Liver (tissue), 10 donors: ENCODE measurements at places on chromosomes 13 and 19. TPM values are rescaled to one million over a fixed set of nuclear protein-coding genes. Genes with fewer than 3 reads are reported as not detected.

DNA sequence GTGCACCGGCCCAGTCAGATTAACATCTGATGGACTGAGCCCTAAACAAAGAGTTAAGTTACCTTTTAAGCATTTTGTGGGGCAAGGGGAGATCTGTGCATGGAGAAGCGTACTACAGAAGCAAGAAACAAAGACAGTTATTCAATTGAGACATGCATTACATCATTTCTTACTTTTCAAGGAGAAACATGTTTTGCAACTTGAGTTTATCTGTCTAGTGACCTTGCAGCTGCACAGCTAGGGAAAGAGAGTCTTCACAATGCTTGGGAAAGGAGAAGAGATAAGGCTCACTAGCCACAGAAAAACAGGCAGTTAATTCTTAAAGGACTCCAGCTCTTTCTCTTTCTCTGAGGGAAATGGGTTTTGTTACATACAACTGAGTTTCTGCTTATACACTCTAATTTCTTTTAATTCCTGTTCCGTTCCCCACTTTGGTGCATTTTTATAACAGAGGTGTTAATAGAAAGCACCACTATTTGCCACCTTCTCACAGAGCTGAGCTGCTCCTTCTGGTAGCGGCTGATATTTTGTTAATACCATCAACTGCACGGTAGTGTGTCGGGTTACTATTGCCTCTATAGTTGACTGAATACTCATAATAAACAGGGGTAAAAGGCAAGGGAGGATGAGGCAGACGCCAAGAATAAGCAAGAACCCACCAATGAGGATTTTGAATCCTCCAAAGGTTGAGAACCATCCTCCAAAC, 55.9 kb downstream of the ZNF431 start:
- H3K36me3 ChIP-seq: no peaks in the 10 kb centered on the region
- H3K4me3 ChIP-seq: no peak overlapping the region
- no peaks in the 10 kb centered on the region for H3K4me1 ChIP-seq
- DNase-seq: no peak
- H3K27ac ChIP-seq: no peak overlapping the region
- no peaks in the 10 kb centered on the region for H3K27me3 ChIP-seq

- H3K4me3 ChIP-seq: no peak overlapping the region
- no peaks in the 10 kb centered on the region for H3K4me1 ChIP-seq
- H3K27me3 ChIP-seq: no peaks in the 10 kb centered on the region
Observed at GRCh38 chr13:84931264-84931663, 868.0 kb downstream of the SLITRK6 start.

GRCh38 chr19:8458380-8458779, 13.6 kb downstream of the HNRNPM start:
- H3K4me1 ChIP-seq: peaks cover 21% of the 10 kb centered on the region
- no peaks in the 10 kb centered on the region for H3K27me3 ChIP-seq
- DNase-seq: no peak
- no peak overlapping the region for H3K4me3 ChIP-seq
- H3K27ac ChIP-seq: no peak overlapping the region

DNA sequence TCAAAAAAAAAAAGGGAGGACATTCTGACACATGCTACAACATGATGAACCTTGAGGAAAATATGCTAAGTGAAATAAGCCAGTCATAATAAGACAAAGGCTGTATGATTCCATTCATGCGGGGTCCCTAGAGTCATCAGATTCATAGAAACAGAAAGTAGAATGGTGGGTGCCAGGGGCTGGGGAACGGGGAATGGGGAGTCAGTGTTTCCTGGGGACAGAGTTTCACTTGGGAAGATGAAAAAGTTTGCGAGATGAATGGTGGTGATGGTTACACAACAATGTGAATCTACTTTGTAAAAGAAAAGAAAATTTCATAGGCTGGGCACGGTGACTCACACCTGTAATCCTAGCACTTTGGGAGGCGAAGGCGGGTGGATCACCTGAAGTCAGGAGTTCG, 6.1 kb upstream of the CLEC4G start:
- no peak overlapping the region for H3K4me3 ChIP-seq
- H3K27ac ChIP-seq: no peak overlapping the region
- no peak for DNase-seq
- H3K36me3 ChIP-seq: no peaks in the 10 kb centered on the region
- H3K27me3 ChIP-seq: no peaks in the 10 kb centered on the region
- H3K4me1 ChIP-seq: no peaks in the 10 kb centered on the region

DNA sequence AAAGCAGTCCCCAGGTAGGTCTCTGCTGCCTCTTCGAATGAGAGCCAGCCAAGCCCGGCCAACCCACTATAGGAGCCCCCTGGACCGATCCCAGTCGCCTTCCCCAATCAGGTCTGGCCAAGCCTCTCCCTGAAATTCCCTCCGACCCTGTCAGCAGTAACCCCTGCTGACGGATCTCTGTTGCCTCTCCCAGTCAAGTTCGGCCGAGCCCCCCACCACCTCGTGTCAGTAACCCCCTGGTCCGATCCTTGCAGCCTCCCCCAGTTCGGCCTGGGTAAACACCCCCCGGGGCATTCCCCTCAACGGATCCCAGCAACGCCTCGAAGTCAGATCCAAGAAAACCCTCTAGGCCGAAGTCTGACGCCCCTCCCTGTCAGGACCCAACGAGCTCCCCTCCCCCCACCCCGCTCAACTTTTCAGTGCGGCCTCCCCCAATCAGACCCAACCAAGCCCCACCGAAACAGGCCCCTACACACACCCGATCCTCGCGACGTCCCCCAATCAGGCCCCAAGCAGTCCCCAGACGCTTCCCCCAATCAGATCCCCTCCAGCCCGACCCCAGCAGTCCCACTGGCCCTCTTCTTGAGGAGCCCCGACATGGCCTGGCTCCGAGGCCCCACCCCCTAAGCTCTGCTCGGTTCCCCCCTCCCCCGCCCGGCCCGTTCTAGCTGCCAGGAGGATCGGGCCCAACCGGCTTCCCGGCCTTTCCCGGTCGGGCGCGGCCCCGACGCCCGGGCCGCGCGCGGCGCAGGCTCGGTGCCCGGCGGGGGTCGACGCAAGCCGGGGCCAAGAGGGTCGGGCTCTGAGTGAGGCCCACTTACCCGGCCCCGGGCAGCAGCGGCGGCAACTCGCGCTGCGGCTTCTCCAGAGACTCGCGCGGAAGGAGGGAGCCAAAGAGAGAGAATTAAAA, 1.8 kb downstream of the TNPO2 start:
- peak overlapping the region; percentile 79 for H3K27ac ChIP-seq
- peaks cover 29% of the 10 kb centered on the region for H3K4me1 ChIP-seq
- DNase-seq: peak; percentile 71
- H3K36me3 ChIP-seq: no peaks in the 10 kb centered on the region

GRCh38 chr13:98992355-98992754, 14.5 kb upstream of the DOCK9 start:
- H3K4me3 ChIP-seq: no peak overlapping the region
- H3K27ac ChIP-seq: no peak overlapping the region
- no peaks in the 10 kb centered on the region for H3K27me3 ChIP-seq
- no peaks in the 10 kb centered on the region for H3K36me3 ChIP-seq

GRCh38 chr19:53876651-53877224, 5.3 kb upstream of the PRKCG start:
- DNase-seq: no peak
- H3K27me3 ChIP-seq: no peaks in the 10 kb centered on the region
- H3K4me1 ChIP-seq: no peaks in the 10 kb centered on the region
- no peak overlapping the region for H3K4me3 ChIP-seq

DNA sequence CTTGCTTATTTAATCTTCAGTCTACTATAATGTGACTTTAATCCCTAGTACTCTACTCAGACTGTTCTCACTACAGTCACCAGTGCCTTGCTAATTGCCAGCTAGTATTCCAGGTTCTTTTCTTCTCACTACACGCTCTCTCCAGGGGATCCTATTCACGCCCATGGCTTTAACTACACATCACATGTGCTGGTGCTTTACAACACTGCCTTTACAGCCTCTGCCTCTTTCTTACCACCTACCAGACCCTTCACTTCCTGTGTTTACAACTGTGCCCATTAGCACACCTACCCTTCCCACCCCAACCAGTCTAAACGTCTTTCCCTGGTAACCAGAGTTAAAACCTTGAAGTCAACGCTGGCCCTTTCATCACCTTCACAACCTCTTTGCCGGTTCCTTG, 249.5 kb downstream of the DNAJC15 start:
- no peak overlapping the region for H3K4me3 ChIP-seq
- no peak for DNase-seq
- no peaks in the 10 kb centered on the region for H3K27me3 ChIP-seq
- no peak overlapping the region for H3K27ac ChIP-seq
- H3K36me3 ChIP-seq: peaks cover 1% of the 10 kb centered on the region

- H3K27ac ChIP-seq: no peak overlapping the region
- no peak overlapping the region for H3K4me3 ChIP-seq
- H3K4me1 ChIP-seq: no peaks in the 10 kb centered on the region
- DNase-seq: no peak
- no peaks in the 10 kb centered on the region for H3K27me3 ChIP-seq
Observed at GRCh38 chr13:113232208-113233003, 23.0 kb downstream of the CUL4A start.

DNA sequence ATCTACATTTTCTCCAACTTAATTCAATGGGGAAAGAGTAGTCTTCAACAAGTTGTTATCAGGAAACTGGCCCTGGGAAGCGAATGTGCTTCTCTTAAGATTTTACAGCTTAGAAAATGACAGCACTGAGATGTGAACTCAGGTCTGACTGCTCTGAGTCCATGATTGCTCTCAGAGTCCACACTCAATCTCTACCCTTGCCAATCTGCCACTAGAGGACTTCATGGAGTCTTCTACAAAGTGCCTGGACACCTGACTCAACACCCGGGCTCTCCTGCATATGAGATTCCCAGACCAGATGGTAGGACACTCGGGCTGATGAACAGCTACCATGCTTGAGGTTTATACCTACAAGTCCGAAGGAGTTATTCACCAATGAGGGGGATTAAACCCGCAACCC, 74.8 kb downstream of the ABCC4 start:
- H3K36me3 ChIP-seq: no peaks in the 10 kb centered on the region
- H3K4me1 ChIP-seq: no peaks in the 10 kb centered on the region
- H3K27me3 ChIP-seq: no peaks in the 10 kb centered on the region
- no peak overlapping the region for H3K27ac ChIP-seq
- H3K4me3 ChIP-seq: no peak overlapping the region

DNA sequence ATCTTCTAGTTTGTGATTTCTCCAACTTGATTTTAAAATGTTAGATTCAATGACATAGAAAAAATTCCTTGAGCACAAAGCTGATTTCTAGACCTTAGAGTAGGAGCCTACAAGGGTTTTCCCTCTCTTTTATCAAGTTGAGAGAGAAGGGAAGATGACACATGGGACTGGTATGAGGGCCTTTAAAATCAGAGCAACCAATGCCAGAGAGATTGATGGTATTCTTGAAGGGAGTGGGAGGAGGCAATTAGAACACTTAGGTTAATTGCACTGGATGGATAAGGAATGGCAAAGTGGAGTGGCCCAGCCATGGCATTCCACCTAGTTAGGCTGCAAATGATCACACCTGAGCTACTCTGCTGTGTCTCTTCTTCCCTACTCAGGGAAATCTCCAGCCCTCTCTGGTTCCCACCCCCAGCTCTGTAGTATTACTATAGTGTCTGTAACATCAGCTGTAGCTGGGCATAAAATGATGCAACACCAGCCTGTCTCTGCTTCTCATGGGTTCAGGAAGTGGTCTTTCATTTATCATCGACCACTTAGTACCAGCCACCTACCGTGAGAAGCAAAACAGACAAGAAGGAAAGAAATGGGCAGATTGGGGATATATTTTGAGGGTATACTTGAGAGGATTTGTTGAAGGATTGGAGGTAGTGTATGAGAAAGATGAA, 333.6 kb downstream of the DLEU7 start:
- no peak for DNase-seq
- H3K4me1 ChIP-seq: peaks cover 15% of the 10 kb centered on the region
- H3K27me3 ChIP-seq: no peaks in the 10 kb centered on the region
- no peaks in the 10 kb centered on the region for H3K36me3 ChIP-seq
- no peak overlapping the region for H3K4me3 ChIP-seq

DNA sequence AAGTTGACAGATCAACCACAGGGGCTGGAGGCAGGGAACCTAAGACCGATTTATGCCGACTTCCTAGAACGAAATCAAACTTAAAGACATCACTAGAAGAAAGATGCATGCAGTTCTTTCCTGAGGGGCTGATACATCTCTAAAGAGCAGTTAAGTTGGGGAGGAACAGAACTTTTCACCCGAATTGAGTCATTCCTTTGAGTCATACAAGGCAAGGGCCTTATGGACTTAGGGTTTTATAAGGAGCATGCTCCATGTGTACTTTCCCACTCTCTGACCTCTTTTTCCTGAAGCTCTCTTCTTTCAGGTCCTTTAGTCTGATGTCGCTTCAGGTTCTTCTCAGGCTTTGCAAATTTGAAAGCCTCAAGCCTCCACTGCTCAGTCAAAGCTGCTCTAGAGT, 7.9 kb upstream of the FBXL3 start:
- no peaks in the 10 kb centered on the region for H3K4me1 ChIP-seq
- no peaks in the 10 kb centered on the region for H3K27me3 ChIP-seq
- no peak for DNase-seq
- no peaks in the 10 kb centered on the region for H3K36me3 ChIP-seq

DNA sequence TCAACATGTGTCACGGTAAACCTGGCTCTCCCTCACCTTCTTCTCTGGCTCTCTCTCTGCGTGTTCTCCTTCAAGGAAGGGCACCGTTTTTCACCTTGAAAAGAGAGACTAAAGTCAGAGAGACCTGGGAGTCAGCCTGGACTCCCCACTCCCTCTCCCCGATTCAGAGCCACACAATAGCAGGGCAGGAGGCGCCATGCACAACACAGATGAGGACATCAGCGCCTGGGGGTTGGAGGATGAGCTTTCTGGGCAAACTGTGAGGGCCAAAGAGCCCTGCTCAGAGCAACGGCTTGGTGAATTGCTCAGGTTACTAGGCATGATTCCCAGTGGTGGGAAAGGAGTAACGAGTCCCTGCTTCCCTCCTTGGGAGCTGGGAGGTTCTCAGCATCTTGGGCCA, 32.3 kb downstream of the HSPH1 start:
- no peak overlapping the region for H3K4me3 ChIP-seq
- H3K27me3 ChIP-seq: no peaks in the 10 kb centered on the region
- DNase-seq: no peak
- H3K4me1 ChIP-seq: no peaks in the 10 kb centered on the region
- no peaks in the 10 kb centered on the region for H3K36me3 ChIP-seq

DNA sequence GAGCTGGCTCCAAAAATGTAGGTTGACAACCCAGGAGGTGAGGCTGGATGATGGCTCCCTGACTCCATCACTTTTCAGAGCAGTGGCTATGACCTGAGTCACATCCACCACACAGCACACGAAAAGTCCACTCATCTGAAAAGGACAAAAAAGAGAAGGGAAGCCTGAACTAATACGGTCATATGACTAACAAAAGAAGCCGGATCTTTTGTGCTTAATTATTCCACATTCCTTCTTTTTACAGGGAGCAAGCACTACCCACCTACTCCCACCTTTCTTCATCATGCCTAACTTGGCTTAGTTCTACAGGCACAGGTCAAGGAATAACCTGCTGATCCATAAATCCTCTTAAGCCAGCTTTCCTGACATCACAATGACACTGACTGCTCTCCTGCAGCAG, 601.3 kb upstream of the MIR17HG start:
- no peak for DNase-seq
- no peaks in the 10 kb centered on the region for H3K4me1 ChIP-seq
- H3K36me3 ChIP-seq: no peaks in the 10 kb centered on the region
- no peak overlapping the region for H3K4me3 ChIP-seq
- H3K27me3 ChIP-seq: no peaks in the 10 kb centered on the region

The FFAR2 gene
- polyA plus RNA-seq: 0.25 TPM

The OR10H1 gene
- polyA plus RNA-seq: not detected

The SOHLH2 gene
- not detected for polyA plus RNA-seq

The NRTN gene
- polyA plus RNA-seq: 5.3 TPM

The FBL gene
- polyA plus RNA-seq: 23.3 TPM

The PLEKHA4 gene
- 17.2 TPM for polyA plus RNA-seq

The PSMC4 gene
- polyA plus RNA-seq: 89.3 TPM

The LGALS7B gene
- polyA plus RNA-seq: 0.36 TPM

The SIGLECL1 gene
- polyA plus RNA-seq: not detected
